ENCODE measurements at places on chromosomes 12 and 14.

DNA sequence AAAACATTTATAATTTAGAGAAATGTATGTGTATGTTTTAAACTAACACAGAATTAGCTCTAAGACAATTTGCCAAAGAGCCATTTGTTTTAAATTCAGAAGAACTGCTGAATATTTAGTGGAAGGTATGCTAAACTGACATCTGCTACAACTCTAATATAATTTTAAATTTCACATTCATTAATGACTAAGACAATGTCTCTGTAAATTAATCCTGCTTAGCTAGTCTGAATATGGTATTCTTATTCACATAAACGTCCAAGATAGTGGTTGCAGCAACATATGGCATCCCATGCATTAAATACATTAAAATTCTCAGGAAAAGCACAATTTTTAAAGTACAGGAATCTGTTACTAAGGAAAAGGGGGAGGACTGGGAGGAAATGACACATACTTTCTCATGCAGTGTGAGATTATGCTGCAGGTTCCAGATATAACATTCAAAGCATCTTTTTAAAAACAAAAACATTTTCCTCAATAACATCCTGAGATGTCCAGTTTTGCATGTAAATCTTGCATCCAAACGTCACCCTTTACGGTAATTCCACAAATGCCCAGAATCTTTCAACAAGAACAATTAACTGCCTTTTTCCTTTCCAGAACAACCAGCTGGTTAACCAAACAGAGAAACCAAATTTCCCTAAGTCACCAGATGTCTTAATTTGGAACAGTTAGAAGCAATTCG, 26.9 kb downstream of the WDR89 start:
- DNase-seq, result no peak

DNA sequence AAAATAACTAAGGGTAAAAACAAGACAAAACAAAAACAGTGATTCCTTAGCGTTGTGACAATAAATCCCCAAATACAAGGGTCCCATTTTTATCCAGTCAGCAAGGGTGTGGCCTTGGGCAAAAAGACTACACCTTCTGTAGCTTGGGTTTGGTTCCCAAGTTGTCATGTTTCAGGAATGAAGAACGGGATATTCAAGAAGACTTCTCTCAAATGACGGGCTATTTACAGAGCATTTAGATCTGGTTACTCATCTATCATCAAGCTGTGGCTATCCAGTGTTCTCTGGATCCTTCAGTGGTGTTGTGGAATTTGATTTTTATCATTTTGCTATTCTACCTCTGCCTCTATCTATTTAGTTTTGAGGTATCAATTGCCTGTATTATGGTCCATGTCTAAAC, 219.7 kb downstream of the SLC25A21 start:
- DNase-seq, result no peak

DNA sequence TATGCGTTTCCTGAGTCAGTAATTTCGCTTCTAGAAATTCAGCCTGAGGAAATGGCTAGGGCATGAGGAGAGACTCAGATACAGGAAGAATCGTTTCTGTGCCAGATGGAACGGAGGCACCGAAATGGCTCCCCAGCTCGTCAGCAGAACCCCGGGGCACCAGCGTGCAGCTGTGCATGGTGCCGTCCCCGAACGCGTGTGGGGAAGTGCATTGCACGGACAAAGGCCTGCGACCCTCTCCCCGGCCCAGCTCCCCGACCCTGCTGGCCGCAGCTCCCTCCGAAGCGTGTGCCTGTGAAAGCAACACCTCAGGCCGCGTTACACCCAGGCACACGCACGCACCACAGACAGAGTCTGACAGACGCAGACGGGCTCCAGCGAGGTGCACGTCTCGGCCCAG, 82.9 kb downstream of the NOC4L start:
- no peak for DNase-seq

- DNase-seq, result no peak
These were observed 27.0 kb upstream of the ESRRB start for GRCh38 chr14:76348898-76349297.

DNA sequence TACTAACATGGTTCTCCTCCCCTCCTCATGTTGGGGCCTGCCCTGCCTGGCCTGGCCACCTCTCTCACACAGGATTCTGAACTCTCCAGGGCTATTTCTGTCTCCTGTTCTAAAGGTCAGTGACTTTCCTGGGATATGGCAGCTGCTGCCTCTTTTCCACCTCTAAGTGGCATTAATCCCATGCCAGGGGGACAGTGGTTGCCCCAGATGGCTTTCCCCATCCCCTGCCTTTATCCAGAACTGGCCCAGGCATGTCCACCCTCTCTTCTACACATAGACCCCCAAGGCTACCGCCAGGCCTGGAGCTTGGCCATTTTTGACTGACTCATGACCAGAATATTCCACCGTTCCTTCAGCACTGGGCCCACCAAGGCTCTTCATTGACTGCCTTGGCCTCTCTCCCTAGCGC, 90.4 kb downstream of the IRF2BPL start:
- no peak for DNase-seq

- no peak for DNase-seq
These were observed 44.2 kb upstream of the DDX11 start for GRCh38 chr12:31029468-31029867.

DNA sequence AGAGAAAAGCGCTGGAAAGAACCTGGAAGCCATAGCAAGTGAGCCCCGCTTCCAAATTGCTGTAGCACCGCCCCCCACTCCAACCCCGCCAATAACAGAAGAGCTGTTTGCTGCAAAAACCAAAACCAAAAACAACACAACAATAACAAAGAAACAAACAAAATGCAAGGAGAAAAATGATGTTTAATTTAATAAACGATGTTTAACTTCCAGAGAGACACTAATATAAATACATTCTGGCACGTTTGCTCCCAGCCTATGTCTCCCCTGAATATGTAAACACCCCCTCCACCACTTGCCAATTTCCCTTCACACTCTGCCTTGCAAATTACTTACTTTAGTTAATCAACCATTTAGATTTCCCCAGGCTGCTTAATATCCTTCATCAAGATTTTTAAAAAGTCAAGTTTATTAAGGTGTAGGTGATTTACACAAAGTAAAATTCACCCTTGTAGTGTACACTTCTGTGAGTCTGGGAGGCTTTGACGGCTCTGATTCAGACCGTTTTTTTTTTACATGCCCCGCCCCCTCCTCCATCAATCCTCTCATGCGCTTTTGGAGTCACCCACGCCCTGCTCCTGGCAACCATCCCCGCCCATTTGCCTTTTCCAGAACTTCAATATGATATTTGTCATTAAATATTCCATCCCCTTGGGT, 482 bp upstream of the IFI27L2 start:
- peak; percentile 15 for DNase-seq

GRCh38 chr14:33930439-33930838, 20.4 kb downstream of the EGLN3 start:
- DNase-seq, result no peak

GRCh38 chr14:37035401-37035800, 137.0 kb downstream of the SLC25A21 start:
- no peak for DNase-seq

DNA sequence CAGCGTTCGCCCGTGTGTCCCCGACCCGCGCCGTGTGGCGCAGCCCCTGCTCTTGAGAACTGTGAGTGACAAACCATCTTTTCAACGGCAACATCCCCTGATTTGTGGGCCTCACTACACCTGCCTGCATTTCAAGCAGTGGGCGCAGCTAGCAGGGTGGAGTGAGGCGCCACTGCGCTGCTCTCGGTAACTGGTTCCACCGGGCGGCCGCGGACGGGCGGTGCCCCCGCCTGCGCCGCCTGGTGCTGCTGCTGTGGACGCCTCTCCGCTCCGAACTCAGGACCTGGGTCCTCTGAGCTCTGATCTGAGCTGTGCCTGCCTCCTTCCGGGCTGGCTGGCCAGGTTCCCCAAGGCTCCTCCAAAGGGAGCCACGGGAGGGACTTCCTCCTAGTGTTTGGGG, 5.9 kb upstream of the DEGS2 start:
- DNase-seq, result no peak

GRCh38 chr14:65296402-65296801, 116.1 kb upstream of the FUT8 start:
- DNase-seq, result no peak

GRCh38 chr14:61025251-61026223, 44.5 kb downstream of the SLC38A6 start:
- DNase-seq, result peak; percentile 11

DNA sequence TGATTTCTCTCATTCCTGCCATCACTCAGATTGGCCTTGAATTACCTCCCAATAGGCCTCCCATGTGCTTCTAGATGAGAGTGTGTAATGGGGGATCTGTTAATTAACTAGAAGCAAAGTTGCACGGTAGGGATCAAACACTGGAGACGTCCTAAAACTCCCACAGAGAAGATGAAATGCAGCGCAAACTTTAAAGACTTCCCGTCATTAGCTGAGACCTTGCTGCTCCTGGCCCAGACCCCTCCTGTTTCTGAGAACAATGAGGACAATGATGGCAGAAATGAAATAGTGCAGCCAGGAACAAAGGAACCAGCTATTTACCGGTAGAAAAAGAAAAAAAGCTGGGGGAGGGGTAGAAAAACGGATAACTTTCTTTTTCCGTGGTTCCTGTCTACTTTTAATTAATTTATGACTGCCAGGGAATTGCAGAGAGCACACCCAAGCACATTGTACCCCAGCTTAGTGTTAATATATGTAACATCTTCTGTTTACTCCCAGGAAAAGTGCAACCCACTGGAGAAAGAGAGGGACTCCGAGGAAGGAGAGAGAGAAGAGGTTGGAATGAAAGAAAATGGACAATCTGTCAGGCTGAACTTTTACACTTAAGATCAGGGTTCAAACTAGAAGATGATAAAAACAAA, 280.7 kb upstream of the SOX5 start:
- DNase-seq, result no peak

- DNase-seq, result no peak
These were observed 36.4 kb upstream of the C14orf180 start for GRCh38 chr14:104542871-104543830.

- peak; percentile 90 for DNase-seq
These were observed 27.1 kb downstream of the DAD1 start for GRCh38 chr14:22561661-22562579.

- no peak for DNase-seq
These were observed 33.5 kb downstream of the UNC79 start for GRCh38 chr14:93464271-93464670.
